ENCODE measurements at places on chromosomes 2 and 18.

- no peak for DNase-seq
Measured at GRCh38 chr18:28099237-28099636, 77.7 kb downstream of the CDH2 start.

DNA sequence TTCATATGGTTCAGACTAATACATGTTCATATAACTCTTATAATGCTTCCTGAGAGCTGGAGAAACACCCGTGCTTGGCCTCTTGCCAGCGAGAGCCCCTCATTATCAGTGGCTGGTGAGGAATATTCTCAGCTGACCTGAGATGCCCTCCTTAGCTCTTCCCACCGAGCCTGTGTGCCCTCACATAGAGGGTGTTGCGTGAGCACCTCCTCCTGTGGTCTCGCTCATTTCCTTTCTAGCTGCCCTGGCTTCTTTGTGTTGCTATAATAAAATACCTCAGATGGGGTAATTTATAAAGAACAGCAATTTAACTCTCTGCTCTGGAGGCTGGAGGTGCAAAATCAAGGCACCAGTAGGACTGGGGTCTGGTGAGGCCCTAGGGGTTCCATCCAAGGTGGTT is 80.5 kb upstream of the ALKAL2 start:
- DNase-seq, result no peak

DNA sequence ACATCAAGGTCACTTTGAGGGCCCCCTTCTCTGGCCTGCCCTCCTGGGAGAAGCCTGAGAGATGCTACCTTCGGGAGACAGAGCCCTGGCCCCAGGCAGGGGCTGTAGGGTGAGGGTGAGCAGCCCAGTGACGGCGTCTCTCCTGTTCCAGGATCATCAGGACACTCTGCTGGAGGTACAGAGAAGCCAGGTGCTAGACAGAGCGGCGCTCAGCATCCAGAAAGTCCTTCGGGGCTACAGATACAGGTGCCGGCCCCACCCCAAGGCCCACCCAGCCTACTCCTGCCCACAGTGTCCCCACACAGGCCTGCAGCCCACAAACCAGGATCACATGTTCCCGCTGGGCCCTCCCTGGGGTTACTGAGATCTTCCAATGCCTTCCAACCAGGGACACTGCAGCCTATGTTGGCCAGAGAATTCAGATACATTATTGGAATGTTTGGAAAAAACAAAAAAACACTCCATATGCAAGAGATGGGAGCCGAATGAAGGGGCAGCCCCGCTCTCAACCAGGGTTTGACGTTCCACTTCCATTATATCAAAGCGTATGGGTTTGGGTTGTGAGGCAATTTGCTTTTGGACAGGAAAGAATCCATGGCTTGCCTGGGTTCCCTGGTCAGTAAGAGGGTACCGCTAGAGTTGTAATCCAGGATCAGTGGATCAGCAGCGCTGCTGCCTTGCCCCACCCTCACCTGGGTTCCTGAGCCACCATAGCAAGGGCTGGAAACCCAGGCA is 49.5 kb upstream of the GPR17 start:
- no peak for DNase-seq

DNA sequence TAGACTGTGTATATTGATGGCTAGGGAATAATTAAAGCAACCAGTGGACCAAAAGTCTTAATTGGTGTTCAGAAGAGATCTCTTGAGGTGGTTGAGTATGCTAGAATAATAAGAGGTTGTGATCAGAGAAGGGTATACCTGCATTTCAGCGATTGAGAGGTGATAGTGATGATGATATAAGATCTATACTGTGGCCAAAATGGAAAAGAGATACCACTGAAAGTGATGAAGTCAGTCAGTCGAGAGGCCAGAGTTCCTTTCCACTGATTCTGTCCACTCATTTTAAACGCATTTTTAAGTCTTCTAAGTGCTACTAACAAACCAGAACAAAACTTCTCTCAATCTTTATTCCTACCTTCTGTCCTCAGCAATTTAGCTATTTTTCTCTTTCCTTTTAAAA is 32.9 kb downstream of the ACTR3 start:
- DNase-seq, result no peak

- no peak for DNase-seq
Measured at GRCh38 chr2:27802547-27802946, 31.0 kb downstream of the MRPL33 start.

DNA sequence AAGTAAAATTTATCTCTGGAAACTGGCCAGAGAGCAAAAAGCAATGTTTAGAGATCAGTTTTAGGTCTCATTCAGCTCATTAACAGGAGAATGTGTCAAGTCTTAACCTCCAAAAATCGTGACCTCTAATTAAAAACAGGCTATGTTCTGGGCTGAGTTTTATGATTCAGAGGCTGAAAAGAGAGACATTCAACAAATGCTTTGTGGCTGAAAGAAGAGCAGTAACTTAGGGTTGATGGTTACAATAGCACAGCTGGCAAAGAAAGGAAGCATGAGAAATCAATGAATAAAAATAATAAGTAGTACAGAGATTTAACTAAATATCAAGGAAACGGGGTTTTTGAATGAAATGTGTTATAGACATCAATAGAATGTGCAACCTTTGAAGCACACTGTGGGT is 13.1 kb downstream of the TGIF1 start:
- DNase-seq, result no peak

DNA sequence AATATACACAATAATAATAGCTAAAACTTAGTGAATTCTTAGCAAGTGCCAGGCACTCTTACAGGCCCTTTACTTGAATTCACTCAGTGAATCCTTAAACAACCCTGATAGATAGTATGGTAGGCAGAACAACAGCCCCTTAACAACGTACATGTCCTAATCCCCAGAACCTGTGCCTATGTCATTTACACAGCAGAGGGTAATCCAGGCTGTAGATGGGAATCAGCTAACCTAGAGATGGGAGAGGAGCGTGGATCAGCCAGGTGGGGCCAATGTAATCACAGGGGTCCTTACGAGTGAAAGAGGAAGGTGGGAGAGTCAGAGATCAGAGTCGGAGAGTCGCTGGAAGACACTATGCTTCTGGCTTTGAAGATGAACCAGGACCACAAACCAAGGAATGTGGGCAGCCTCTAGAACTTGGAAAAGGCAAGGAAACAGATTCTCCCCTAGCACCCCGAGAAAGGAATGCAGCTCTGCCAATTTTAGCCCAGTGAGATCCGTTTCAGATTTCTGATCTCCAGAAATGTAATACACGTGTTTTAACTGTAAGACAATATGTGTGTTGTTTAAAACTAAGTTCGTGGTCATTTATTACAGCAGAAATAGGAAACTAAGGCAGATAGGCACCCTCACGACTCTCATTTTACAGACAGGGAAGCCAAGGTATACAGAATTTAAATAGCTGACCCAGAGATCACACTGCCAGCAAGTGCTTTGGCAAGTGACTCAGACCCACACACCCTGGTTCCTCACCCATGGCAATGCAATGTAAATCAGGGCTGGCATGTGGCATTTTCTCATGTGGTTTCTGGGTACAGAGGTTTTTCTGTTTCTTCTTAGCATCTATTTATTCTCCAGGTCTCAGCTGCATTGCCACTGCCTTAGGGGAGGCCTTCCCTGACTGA is 68.9 kb downstream of the DOCK10 start:
- DNase-seq, result no peak

DNA sequence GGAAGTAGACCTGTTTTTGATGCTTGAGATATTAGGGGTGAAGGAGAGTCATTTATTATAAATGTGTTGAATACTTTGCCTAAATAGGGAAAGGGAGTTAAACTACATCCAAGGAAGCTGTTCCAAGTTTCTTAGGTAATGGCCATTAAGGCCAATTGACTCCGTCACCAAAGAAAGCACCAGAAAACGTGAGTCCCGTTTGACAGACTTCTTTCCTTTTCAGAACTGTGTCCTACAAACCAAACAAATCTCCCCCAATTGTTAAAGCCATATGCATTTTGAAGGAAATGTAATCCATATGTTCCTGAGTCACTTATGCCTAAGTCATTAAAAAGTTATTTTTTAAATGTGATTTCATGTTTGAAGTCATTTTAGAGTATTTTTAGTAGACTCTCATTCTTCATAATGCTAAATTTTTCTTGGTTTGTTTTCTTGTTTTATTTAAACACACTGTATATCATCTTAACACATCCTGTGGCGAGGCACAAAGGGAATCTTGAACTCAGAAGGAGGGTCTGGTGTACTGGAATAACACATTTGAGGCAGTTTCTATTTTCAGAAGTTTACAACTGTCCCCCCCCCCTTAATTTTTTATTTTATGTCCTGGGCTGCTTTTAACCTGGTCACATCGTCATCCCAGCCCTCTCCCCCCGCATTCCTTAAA is 133.7 kb downstream of the RHBDD1 start:
- DNase-seq, result no peak

DNA sequence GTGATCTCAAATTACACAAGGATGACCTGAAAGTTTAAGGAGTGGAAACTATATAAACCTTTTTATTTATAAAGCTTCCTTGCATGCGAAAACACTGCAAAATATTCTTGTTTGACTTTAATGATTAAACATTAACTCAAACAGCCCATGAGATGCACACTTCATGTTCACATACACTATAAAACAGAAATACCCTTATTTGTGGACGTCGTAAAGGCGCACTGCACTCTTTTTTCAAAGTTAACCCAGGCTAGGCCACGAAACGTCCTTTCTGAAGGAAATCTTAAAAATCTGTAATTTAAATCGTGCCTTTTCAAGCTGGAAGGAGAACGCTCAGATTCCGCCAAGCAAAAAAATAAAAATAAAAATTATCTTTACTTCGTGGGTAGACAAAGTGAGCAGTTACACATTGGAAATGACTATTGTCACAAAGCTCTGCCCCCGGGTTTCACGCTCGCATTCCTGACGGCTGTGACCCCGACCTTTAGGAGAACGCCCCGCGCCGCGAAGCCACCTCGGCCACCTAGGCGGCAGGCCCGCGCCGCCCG is 728 bp downstream of the FAM168B start:
- no peak for DNase-seq

GRCh38 chr18:80253871-80254492 is 6.7 kb upstream of the PARD6G start:
- DNase-seq, result no peak

DNA sequence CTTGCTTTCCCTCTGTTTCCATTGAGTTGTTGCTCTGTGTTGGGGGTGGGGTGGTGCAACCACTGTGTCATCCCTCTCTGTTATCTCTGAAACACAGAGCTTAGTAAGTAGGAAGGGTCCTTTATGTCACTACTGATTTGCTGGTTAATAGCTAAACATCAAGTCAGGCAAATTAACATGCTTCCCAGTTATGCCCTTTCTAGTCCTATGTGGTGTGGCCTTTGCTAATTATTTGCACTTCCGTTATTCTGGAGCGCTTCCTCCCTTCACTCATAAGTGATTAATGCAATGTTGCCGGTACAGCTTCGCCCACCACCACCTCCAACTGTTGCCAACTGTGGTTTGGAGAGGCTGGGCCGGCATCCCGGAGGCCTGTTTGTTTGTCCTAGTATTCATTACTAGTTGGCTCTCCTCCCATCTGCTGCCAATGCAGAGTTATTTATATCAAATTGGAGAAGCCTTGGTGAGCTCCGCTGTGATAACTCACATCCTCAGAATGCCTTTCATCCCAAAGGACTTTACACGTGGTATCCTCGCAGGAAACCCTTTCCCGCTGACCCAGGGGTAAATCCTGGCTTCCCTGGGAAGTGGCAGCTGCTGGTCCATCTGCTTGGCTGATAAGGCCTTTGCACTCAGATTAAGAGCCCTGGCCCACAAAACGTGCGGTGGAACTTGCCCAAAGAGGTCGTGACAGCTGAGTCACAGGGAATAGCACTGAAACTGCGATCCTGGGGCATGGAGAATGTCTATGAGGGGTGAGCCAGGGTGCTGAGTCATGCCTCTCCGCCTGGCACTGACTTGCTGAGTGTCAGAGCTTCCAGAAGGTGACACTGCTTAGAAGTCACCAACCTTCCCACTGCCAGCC is 72.0 kb upstream of the ZCCHC2 start:
- DNase-seq, result no peak

- no peak for DNase-seq
Measured at GRCh38 chr2:118557016-118557415, 290.4 kb downstream of the EN1 start.

DNA sequence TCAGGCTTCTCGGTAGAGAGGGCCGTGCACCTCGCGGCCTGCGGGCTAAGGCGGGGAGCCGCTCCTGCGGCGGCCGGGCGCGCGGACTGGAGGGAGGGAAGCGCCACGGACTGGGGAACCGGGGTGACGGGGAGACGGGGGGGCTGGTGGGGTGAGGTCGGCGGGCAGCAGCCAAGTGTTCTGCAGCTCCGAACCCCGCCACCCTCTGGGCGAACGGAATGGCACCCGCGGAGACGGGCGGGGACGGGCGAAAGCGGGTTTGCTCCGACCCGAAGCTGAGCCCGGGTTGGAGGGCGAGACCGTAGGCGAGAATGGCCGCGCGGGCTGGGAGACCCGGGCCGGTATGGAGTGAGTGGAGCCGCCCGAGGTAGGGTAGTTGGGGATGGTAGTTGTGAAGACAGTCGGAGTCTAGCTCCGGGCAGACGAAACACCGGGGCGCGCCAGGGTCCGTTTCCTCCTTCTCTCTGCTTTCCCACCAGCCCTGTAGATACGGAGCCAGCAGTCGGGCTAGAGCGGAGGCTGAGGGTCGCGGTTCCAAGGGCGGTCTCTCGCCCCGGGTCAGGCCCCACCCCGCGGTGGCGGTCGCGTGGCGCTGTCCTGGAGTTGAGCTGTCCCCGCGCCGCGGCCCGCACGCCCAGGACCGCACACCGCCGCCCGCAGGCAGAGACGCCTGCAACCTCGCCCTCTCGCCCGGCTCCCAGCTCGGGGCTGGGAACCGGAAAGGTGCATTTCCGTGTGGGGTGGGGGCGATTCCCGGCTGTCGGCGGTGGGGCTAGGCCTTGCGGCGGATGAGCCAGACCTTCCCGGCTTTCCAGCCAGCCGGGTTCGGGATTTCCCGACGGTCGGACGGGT is 160.3 kb upstream of the SIX2 start:
- no peak for DNase-seq

DNA sequence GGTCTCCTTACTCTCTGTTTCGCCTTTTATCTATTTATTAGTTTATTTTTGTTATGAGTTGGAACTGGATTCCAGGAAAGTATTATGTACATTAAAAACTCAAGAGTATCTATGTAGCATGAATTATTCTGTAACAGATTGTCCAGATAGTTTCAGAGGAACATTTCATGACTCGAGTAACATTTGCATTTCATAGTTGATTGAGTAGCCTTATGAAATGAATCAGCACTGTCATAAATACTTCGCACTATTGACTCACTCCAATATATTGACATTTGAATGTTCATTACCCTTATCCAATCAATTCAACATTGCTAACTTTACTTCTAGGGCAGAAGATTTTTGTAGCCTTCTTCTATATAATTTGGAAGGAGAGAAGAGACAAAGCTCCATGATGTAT is 11.3 kb upstream of the VRK2 start:
- DNase-seq, result no peak

GRCh38 chr2:177972782-177973181 is 99.8 kb downstream of the PDE11A start:
- no peak for DNase-seq
